ENCODE measurements at places on chromosomes 4 and X.
A peak's percentile ranks its signal among the peaks of the same experiment; 100 is the strongest.

- DNase-seq: peak; percentile 56
Measured at GRCh38 chrX:152822383-152823086, 8.0 kb downstream of the CETN2 start.

- no peak for DNase-seq
Measured at GRCh38 chr4:7218686-7219085, 26.3 kb downstream of the SORCS2 start.

DNA sequence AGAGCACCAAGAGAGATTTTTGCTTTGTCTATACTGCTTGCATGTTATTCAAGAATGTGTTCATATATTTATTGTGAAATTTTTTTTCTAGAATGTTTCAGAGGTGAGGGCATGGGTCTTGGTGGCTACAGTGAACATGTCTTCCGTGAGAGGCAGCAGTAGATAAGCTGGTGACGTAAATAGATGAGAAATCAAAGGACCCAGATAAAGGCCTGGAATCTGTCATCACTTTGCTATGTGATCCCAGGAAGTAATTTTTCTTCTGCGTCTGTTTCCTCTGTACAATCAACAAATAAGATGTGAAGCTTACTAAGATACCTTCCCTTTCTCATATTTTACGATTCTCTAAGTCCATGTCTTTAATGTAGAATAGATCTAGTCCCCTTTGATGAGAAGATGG lies 129.1 kb downstream of the COL4A6 start:
- no peak for DNase-seq

DNA sequence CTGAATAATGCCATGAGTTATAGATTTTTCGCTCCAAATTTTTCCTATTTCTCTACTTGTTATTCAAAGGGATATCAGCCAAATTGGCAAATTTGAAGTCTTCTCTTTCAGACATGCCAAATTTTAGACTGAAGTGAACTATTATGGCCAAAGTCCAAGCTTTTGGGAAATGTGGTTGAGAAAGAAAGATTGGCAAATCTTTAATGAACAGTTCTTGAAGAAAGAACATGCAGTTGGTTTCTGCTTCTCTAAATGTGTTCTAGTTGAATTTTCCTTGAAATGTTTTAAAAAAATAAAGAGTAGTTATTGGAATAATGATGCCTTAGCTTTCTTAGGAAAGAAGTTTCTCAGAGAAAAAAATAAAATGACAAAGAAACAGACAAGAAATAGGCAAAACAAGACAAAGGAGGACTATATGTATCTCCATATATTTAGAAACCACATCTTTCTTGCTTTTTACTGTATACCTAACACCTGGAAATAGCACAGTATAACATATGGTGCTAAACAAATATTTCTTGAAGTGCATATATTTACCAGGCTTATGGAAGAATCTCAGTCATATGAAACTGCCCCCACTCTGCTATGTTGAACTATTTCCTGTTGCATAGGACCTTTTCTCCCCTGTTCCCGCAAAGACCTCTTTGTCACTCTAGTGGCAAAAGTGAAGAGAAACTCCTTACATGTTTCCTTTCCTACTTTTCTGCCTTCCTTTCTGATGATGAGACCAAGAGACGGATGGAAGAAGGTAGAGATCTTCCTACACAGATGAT lies 250.0 kb downstream of the ARHGAP24 start:
- DNase-seq: peak; percentile 65

GRCh38 chr4:73068491-73069337 lies 802 bp downstream of the COX18 start:
- peak; percentile 44 for DNase-seq

- no peak for DNase-seq
Measured at GRCh38 chr4:101294597-101294996, 52.7 kb downstream of the PPP3CA start.

DNA sequence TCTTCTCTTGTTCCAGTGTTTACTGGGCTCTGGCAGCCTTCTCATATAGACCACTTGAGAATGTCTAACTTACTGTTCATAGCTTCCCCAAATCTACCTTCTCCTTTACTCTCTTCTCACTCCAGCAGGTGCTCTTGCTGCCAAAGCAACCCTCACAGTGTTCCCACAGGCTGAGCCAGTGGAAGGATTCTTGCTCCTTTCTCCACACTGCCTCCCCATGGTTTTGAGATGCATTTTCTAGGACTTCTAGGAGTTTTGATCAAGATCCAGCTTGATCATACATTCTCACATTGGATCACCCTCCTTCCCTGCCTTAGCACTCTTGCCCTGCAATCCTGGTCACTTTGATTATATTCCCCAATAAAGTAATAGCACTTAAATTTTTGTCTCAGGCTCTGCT lies 230.8 kb downstream of the TMEM47 start:
- no peak for DNase-seq

GRCh38 chr4:104589264-104589868 lies 94.7 kb upstream of the CXXC4 start:
- DNase-seq: no peak

- DNase-seq: peak; percentile 2
Measured at GRCh38 chrX:126770179-126770578, 49.4 kb upstream of the PRR32 start.

- DNase-seq: no peak
Measured at GRCh38 chr4:105556206-105556605, 3.8 kb downstream of the ARHGEF38 start.

- DNase-seq: no peak
Measured at GRCh38 chr4:152500275-152500674, 35.6 kb downstream of the FBXW7 start.

DNA sequence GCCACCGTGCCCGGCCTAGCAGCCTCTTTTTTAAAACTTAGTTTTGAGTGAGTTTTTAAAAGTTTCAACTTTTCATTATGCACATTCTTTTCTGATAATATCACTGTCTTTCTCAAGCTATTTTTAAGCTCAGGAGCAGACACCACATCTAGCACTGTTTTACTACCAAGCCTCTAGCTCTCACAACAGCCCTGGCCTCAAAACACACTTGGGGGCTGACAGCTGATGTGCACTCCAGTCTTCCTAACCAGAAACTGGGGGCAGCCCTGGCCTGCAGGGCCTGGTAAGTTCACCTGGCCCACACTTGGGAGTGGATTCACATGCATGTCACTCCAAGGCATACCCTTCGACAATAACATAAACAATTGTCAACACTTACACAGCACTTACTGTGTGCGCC lies 34.0 kb downstream of the CENPU start:
- no peak for DNase-seq

DNA sequence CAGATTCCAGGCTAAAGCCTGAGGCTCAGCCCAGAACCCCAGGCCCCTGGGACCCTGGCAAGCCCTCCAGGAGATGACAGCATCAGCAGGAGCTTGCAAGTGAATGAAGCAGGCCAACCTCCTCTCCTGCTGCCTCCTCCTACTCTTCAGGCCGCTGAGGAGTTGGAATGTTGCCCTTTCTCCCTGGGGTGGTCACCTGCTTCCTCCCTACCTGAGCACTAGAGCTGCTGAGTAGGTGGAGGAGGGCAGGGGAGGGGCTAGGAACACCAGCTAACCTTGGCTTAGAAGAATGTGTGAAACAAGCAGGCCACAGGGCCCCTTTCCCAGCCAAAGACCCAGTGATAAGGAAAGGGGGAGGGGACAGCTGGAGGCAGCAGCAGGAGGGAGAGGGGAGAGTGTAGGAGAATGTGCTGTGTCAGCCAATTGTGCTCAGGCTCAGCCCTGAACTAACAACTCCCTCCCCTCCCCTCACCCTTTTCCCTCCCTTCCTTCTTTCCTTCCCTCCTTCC lies 58.0 kb downstream of the PJA1 start:
- no peak for DNase-seq

GRCh38 chrX:8627796-8628195 lies 104.1 kb downstream of the ANOS1 start:
- no peak for DNase-seq

GRCh38 chrX:130176942-130177341 lies 5.2 kb downstream of the RAB33A start:
- no peak for DNase-seq

GRCh38 chr4:15536552-15537499 lies 67.1 kb downstream of the CC2D2A start:
- no peak for DNase-seq

- no peak for DNase-seq
Measured at GRCh38 chr4:146506272-146506671, 15.5 kb downstream of the SLC10A7 start.

DNA sequence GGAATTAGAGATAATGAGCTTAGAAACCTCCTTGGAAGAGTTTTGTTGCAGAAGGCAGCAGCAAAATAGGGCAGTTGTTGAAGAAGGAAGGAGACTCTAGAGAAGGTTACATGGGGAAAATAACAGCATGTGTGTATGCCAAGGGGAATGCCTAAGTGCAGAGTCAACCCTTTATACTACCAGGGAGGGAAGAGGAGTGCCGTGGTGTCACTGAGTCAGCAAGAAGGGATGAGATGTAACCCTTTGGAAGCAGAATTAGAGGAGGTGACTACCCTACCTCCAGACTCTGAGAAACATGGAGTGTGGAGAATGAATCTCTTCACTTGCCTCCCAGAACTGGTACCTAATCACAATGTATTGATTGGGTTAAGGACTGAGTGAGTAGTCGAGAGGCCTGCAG lies 6.7 kb upstream of the GABRE start:
- DNase-seq: peak; percentile 81

DNA sequence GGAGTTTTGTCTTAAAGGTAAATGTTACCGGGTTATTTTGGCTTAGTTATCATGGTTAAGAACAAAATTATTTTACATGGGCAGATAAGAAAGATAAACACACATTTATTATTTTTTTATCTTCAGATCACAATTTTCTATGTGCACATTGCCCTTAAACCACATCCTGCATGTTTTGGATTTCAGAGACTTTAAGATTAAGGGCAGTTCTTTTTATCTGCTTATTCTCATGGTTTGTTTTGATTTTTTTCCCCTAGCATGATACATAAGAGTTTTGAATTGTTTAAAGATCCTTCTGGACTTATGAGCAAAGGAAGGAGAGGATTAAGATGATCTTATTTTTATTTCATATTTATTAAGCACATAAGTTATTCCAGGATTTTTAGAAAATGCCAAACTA lies 190.1 kb upstream of the BMP3 start:
- no peak for DNase-seq

- no peak for DNase-seq
Measured at GRCh38 chrX:31433856-31434255, 362.0 kb upstream of the FTHL17 start.

- no peak for DNase-seq
Measured at GRCh38 chrX:30831082-30831481, 58.0 kb downstream of the TAB3 start.

- peak; percentile 98 for DNase-seq
Measured at GRCh38 chrX:386768-387575, at the start of gene PPP2R3B. TSS of gene PPP2R3B (minus strand) at chrX:386907. CDS start at chrX:386691, 216 bp downstream.

DNA sequence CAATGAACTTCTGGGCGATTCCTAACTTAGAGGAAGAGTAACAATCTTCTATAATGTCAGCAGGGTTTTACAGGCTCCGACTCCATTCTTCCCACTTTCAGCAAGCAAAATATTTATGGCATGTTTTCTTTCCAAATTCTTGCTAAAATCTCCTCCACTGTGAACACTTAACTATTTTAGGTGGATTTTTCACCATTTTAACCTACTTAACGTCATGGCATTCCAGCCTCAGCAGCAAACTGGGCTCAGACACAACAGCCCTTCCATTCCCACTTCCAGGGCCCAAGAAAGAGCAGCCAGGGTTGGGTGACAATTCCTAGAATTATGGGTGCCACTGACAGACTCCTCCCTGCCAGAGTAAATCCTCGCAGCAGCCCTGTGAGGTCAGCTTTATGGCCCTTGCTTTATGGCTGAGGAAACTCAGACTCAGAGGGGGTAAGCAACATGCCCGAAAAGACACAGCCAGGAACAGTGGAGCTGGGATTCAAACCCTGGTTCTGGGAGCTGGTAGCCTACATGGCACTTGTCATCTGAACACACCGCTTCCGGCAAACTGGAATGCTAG lies 112.8 kb upstream of the MAP3K15 start:
- no peak for DNase-seq

- no peak for DNase-seq
Measured at GRCh38 chrX:12423346-12423745, 285.1 kb downstream of the FRMPD4 start.

DNA sequence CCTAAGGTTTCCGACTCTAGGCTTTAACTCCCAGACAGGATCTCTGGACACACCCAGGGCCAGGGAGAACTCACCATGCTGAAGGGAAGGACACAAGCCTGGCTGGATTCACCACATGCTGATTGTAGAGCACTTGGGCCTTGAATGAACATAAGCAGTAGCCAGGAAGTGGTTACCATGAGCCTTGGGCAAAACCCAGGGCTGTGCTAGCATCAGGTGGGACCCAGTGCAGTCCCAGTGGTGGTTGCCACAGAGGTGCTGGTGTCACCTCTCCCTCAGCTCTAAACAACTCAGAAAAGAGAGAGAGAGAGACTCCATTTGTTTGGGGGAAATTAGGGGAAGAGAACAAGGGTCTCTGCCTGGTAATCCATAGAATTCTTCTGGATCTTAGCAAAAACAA lies 77.0 kb downstream of the KLHL13 start:
- no peak for DNase-seq

- no peak for DNase-seq
Measured at GRCh38 chr4:121228848-121229247, 64.7 kb upstream of the TNIP3 start.

- no peak for DNase-seq
Measured at GRCh38 chrX:22063284-22063683, 31.2 kb downstream of the PHEX start.

DNA sequence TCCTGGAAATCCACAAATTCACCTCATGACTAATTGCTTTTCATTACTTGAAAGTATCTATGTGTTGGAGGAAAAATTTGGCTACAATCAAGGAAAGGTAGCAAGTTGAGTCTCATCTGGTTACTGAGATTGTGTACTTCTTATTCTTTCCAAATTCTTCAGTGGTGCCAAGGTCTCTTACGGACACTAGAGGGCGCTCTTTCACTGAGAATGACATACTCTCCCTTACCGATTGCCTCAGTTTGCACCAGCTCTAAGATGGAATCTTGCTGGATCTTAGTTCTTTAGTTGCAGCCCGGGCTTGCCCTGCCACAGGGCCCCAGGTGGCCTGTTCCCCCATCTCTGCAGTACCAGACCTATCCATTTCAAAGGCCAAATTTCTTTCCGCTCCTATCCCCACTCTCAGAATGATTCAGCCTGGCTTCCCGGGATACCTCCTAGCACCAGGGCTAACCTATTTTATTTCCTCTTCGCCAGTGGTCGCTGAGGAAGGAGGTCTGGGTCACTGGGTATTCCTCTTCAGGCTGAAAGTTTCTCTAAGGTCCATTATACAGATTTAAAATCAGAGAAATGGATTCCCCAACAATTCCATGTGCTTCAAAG lies 24.6 kb upstream of the GPR50 start:
- peak; percentile 53 for DNase-seq
